HS-5 (cell line): ENCODE measurements at places on chromosomes 7 and 10.

DNA sequence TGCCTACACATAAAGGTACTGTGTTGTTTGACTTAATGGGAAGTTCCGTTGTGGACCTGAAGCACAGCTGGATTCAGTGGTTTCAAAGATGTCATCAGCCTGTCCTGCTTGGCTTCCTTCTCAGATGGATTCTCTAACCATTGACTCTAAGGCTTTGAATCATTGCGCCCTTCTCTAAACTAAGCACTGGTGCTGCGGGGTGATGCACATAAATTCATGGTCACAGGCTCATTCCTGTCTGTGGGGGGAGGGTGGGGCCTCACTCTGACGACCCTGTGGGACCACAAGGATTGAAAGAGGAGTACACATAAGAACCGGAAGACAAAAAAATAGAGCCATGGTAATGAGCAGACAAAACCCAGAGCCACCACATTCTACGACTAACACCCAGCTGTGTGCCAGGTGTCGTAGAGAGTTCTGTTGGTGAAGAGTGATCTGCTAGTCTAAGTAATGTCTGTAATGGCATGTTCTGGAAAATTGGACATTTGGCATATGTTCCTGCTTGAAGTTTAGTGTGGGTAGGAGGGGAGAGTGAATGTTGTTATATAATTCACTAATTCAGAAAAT, 97.3 kb upstream of the YAE1 start:
- DNase-seq, result no peak

DNA sequence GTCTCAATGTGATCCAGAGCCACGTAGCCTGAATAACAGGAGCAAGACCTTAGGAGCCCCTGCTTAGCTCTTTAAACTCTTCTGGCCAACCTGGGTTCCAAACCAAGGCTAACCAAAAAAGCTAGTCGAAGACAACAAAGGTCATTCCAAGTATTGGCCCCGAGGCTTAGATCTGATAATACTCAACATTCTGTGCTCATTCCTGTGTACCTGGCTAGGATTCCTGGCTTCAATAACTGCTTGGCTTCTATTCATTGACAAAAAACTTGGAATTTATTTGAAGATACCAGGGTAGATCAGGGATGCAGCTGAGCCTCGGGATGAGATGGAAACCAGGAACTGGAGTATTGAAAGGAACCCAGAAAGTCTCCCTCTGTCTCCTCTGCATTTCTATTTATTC, 4.1 kb upstream of the SGMS1 start:
- DNase-seq, result no peak

GRCh38 chr7:121639705-121640104, 233.3 kb upstream of the PTPRZ1 start:
- DNase-seq, result no peak

GRCh38 chr10:15035385-15036301, 8.1 kb upstream of the OLAH start:
- DNase-seq, result no peak

GRCh38 chr7:17601921-17602320, 303.5 kb downstream of the AHR start:
- DNase-seq, result no peak

GRCh38 chr10:68359189-68359588, 26.5 kb upstream of the PBLD start:
- no peak for DNase-seq

- no peak for DNase-seq
Observed at GRCh38 chr10:98062424-98062823, 32.0 kb upstream of the CRTAC1 start.

GRCh38 chr10:112649006-112649821, 202.2 kb downstream of the VTI1A start:
- peak; percentile 46 for DNase-seq

DNA sequence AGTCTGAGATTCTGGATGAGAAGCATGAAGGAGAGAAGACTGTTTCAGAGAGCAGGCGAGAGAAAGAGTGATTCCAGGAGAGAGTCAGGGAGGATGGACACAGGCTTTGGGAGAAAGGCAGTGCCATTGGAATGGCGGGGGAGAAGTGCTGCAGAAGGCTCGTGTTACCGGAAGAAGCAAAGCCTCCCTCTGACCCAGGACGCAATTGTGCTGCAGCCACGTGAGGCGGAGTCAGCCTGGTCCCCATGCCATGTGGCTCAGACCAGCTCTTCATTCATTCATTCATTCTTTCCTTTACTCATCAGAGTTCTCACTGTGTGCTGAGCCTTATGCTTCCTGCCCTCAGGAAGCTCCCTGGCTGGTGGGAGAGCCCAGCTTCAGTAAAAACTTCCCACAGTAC, 49.2 kb upstream of the COL13A1 start:
- DNase-seq, result no peak

- no peak for DNase-seq
Observed at GRCh38 chr10:73217628-73218027, 29.4 kb downstream of the DNAJC9 start.

DNA sequence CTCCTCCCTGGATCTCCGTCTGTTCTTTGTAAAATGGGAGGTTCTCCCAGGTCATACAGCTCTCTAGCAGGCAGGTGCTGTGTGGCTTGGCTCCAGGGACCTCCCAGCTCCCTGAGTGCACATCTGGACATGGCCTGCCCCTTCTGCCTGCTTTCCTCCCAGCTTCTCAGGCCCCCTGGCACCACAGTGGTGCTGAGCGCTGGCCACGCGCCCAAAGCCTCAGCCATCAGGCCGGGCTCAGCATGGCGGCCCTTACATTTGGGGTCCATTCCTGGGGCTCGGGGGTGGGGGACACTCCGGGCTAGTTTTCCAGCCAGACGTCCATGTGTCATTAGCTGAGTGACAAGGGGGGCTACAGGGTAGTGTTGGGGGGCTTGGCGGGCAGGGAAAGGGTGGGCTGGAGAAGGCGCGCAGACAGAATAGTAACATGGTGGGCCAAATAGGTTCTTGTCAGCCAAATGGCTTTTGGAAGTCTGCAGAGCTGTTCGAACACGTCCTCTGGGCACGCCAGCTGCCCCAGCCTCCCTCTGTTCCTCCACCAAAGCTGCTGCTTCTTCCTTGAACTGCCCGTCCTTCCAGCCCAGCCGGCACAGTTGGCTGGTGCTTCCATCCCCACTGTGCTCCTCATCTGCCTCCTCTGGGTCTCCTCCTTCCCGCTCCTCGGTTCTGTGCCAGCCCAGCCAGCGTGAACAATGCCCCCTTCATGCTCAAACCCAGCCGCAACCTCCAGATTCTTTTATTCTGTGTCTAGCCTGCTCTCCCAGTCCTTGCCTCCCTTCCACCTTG, 65.9 kb downstream of the GOLGA7B start:
- no peak for DNase-seq

DNA sequence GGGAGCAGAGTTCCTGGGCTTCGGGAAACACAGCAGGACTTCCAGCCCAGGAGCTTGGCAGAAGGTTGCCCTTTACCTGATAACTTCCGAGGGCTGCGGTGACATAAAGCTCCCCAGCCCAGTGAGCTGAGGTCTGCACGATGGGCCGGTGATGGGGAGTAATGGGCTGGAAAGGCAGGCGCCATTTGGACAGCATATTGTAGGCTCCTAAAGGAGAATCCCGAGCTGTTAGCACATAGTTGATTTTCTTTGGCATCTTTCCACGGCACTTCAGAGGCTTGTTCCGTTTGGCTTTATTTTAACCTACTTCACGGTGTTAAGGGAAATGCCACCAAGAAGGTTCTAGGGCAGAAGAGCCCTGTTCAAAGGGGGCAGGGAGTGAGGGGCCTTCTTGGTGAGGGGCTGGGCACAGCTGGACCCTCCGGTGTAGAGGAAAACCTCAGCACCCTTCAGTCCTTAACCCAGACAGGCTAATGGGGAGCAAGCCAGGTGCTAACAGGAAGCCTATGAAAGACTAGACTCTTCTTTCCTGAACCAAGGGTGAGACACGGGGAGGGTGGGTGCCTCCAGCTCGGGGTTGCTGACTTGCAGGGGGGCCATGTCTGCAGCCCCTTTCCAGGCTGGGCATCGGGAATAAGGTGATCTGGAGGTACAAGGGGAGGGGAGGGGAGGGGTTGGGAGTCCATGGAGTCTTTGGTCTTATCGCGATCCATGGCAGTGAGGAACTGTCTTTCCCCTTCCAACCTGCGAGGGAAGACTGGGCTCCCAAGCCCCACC, 347.7 kb downstream of the GLRX3 start:
- no peak for DNase-seq

DNA sequence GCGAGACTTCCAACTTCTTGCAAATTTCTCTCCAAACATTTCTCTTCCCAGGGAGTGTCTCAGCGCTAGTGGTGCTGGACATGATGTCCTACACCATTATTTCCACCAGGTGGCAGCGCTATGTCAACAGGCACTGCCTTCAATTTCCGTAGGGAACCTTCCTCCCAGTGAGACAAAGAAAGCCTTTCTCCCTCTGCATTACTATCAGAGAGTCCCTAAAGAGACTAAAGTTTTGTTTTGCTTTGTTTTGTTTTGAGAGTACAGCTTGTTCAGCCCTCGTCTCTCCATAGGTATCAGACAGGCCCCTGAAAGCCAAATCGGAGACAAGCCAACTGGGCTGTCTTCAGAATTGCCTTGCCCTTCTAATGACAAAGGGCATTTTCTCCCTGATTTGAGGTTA, 44.2 kb upstream of the GGCT start:
- peak; percentile 49 for DNase-seq

- DNase-seq, result no peak
Observed at GRCh38 chr7:1533255-1533546, 2.7 kb downstream of the MAFK start.

- no peak for DNase-seq
Observed at GRCh38 chr7:112416127-112416526, 34.1 kb upstream of the IFRD1 start.

DNA sequence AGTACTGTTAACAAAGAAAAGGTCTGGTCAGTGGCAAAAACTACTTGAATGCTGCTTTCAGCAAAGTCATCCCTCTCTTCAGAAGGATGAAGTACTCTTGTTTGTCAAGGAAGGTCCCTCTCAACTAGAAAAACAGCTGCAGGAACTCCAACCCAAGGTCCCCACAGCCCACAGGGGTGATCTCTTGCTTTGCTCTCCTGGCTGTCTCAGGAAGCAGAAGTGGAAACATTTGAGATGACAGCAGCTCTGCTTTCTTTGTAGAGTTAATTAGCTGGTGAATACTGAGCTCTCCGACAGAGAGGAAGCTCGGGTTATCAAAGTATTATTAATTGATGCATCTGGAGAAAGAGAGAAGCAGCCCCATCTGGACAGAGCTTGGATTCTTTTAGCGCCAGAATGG, 25.4 kb upstream of the LRGUK start:
- no peak for DNase-seq

DNA sequence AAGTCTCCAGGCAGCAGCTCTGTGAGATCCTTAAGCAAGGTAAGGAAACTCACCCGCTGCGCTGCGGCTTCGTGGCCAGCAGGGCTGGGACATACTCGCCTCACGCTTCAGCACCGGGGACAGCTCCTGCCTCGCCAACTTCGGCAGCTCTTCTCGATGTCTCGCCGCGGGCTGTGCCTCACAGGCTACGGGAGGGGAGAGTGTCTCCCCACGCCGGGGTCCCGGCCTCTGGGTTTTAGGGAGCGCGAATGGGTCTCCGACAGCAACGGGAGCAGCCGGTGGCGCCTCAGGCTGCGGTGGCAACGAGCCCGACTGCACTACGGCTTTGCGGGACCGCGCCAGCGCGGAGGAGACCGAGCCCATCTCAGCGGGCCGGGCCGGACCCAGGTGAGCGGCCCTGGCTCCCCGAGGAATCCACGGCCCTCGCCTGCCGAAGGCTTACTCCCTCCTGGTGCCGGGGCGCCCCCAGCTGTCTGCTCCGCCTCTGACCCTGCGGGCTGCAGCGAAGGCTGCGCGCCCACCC, 62.4 kb downstream of the LSM5 start:
- no peak for DNase-seq

GRCh38 chr10:17001961-17002749, 127.5 kb downstream of the CUBN start:
- DNase-seq, result no peak

- DNase-seq, result no peak
Observed at GRCh38 chr10:97004591-97004990, 172.5 kb downstream of the LCOR start.

- no peak for DNase-seq
Observed at GRCh38 chr7:50226669-50227068, 77.8 kb upstream of the IKZF1 start.

DNA sequence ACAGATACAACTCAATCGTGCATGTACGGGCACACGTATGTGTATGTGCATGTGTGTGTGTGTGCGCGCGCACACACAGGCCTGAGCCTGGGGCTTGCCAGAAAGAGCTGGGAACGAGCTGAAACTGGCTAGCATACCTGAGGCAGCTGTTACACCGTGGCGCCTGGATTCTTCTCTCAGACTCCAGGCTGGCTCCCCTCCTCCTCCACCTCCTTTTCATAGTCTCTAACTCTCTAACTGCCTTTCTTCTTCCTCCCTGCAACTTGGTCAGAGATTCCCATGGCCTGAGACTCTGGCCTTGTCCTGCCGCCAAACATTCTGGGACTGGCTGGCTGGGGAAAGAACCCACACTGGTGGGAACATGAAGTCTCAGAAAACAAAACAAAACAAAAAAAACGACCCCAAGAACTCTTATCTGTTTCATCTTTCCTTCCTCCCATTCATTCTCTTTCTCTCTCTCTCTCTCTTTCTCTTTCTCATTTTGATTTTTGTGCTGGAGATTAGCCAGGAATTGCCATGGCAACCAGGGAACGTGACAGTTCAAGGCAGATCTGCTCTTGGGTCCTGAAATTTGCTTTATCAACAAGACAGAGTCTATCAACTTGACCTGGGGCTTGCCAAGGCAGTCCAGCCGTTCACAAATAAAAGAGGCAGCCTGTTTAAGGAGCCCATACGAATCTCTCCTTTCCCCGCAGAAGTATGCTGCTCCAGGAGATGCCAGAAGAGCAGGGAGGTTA, 76.8 kb upstream of the SEM1 start:
- DNase-seq, result no peak

GRCh38 chr10:128729910-128730420, 603.7 kb upstream of the MKI67 start:
- no peak for DNase-seq

- no peak for DNase-seq
Observed at GRCh38 chr10:132613566-132614348, 76.2 kb downstream of the INPP5A start.

DNA sequence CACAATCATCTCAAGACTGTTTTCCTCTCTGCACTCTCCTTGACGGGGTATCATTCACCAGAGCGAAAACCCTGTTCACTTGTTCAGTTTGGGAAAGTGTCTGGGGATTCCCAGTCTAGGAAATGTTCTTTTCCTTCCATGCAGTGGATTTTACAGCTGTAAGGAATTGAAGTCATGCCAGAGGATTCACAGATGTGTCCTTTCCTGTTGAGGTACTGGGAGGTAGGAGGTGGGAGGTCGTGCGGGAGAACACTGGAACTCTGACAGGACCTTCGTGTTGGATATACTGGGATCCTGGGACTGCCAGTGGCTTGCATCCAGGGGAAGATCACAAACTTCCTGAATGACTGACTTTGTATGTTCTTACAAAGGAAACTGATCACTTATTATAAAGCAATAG, 185.5 kb downstream of the BMPER start:
- DNase-seq, result no peak

- DNase-seq, result peak; percentile 89
Observed at GRCh38 chr7:1555046-1555812, 776 bp downstream of the TMEM184A start.

GRCh38 chr7:151853896-151854719, 22.8 kb downstream of the PRKAG2 start:
- DNase-seq, result no peak

GRCh38 chr10:68721673-68722335, 765 bp downstream of the CCAR1 start:
- no peak for DNase-seq
